ENCODE measurements at places on chromosomes 6 and 20.

DNA sequence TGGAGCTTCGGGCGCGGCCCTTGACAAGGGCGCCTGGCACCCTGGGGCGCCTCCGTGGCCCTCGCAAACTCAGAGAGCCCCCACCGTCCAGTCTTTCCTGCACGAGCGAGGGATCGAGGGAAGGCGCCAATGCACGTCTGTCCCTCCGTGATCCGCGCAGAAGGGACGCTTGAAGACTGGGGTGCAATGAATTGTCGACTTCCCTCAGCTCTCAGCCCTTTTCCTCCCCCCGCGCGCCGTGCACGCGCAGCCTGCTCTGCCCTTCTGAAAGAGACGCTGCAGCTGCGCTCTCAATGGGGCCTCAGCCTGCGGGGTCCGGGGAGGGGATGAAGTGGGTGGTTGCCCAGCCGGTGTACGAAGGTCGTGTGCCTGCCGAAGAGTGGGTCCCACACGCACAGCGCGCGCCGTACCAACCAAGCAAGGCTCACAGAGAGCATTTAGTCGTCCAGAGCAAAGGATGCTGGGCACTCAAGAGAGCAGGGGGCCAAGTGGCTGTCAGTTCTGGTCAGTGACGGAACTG, 5.5 kb upstream of the SOX4 start:
- DNase-seq: no peak

DNA sequence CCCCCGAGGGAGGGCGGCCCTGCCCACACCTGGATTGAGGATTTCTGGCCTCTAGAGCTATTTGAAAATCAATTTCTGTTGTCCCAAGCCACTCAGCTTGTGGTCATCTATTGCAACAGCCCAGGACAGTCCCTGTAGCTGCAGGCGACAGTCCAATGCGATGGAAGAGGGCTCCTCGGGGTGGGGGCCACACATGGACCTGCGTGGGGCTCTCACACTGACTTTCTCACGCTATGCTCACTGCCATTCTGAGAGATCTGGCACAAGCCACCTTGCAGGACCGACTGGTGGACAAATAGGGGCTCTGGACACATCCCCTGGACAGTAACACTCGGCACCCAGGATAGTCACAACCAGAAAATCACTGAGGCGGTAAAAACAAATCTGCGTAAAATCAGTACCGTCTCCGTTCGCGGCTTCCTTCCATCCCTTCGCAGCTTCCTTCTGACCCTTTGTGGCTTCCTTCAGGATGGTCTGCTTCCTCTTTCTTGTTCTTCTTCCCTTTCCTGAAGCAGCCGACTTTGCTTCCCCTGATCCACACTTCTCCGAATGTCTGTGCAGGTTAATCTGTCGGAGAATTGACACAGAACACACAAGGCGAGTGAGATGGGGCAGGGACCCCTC, 21.8 kb downstream of the CTCFL start:
- DNase-seq: no peak

DNA sequence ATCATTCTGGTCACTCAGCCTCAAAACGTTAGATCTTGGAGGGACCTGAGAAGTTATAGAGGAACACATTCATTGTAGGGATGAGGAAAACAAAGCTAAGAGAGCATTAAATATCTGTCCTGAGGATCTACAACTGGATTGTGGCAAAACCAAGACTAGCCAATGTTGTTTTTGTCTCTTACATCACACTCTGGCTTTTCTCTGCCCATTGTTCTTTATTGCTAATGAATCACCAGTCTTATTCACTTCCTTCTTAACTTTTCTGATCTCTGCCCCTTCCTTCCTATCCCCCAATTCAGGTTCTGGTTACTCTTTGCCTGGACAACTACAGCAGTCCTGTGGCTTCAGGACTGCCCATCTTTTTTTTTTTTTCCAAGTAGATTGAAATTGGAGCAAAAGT, 57.0 kb upstream of the PREP start:
- no peak for DNase-seq

DNA sequence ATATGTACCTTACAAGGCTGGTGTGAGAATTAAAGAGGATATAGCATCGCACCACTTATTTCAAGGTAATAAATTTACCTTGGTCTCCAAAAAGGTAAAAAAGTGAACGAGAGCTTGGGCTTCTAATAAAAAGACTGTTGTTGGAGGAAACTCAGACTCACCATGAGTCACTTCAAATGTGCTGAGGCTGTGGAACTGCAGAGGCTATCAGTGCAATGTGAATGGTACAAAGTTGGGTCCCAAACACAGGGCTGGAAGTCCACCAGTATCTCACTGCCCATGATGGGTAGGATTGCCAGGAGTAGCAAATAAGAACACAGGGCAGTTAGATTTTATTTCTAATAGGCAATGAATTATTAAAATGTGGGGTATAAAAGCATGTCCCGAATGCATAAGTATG, 200.6 kb downstream of the MAFB start:
- DNase-seq: no peak

GRCh38 chr6:45504947-45505346, 127.2 kb upstream of the SUPT3H start:
- no peak for DNase-seq

GRCh38 chr20:41497186-41497895, 120.8 kb downstream of the CHD6 start:
- DNase-seq: no peak

- no peak for DNase-seq
Measured at GRCh38 chr6:84065693-84066290, 32.2 kb downstream of the MRAP2 start.

DNA sequence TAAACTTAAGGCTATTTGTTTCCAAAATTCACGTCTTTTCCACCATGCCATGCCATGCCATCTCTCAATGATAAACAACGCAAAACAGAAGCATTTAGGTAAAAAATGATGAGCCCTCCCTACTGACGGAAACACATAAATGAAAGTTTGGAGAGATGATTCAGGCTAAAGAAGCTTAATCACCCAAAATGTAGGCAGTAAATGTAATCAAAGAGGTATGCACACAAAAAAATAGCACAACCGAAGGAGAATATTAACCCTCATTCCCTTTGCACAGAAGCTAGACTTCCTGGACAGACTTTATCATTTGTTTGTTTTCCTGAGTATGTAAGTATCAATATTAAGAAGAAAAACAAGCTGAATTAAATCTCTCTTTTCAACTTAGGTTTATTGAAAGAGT, 28.8 kb downstream of the DCDC2 start:
- DNase-seq: no peak

DNA sequence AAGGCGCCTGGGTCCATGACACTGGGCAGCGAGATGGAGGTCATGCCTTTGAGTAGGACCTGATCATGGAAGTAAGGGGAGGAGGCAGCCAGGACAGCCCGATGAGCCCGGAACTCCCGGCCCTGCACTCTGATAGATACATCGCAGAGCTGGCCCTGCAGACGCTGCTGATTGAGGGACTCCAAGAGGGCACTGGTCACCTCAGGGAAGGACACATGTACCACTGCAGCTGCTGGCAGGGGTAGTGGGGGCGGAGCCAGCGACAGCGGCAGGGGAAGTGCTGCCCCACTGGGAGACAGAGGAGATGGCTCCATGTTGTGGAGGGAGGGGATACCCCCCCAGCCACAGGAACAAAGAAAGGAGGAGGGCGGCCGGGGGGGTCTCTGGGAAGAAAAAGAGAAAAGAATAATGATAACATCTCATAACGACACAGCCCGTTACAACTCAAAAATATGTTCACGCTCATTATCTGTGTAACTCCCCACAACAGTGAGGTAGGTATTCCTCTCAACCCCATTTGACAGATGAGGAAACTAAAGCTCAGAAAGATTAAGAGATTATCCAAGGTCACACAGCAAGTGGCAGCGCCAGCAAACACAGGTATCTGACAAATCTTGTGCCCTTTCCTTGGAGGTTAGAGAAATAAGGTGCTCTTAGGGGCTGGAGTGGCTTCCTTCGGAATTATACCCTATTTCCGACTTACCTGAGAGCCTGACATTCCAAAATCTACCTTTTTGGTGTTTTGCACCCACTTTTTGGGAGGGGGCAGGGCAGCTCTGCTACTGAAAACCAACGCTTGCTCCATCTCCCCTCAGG, 733 bp downstream of the ZBTB22 start:
- DNase-seq: no peak

GRCh38 chr6:34132486-34133185, 13.3 kb downstream of the GRM4 start:
- DNase-seq: no peak

- no peak for DNase-seq
Measured at GRCh38 chr20:6038256-6038655, 15.6 kb downstream of the LRRN4 start.

DNA sequence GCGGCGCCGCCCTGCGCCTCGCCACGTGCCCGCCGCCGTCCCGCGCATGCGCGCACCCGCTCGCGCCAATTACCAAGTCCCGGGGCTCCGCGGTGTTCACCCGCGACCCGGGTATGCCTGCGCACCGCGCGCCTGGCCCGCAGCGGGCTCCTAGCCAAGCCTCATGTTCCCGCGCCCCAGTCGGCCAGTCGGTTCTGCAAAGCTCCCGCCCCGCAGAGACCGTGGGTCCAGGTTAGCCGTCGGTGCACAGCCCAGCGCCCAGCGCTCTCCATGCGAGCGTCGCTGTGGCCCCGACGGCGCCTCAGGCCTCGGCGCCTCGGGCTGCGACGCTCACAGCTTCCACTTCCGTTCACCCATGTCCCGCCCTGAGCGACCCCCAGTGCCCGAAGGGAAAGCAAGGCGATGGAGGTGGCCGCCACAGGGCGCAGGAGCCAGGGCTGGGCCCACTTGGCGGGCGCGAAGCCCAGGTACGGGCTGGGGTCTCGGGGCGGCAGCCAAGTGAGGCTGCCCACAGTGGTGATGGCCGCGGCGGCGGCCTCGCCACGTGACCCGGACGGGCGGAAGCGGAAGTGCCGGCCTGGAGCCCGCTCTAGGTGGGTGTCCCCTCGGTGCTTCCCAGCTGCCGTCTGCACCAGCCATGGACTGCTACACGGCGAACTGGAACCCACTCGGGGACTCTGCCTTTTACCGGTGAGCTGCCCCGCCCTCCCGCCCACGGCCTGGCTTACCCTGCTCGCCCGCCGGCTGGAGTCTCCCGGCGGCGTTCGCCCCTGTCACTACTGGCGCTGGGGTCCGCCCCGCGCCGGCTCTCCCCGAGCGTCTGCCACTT, at the start of the genes PCED1A and VPS16:
Gene PCED1A (minus strand): TSS at position 518 of the 829 bp plus-strand sequence. CDS start 743 bp downstream, outside the sequence.
Gene VPS16 (plus strand): TSS at position 608 of the 829 bp plus-strand sequence. CDS start 30 bp downstream, at position 638.
- DNase-seq: peak; percentile 84

DNA sequence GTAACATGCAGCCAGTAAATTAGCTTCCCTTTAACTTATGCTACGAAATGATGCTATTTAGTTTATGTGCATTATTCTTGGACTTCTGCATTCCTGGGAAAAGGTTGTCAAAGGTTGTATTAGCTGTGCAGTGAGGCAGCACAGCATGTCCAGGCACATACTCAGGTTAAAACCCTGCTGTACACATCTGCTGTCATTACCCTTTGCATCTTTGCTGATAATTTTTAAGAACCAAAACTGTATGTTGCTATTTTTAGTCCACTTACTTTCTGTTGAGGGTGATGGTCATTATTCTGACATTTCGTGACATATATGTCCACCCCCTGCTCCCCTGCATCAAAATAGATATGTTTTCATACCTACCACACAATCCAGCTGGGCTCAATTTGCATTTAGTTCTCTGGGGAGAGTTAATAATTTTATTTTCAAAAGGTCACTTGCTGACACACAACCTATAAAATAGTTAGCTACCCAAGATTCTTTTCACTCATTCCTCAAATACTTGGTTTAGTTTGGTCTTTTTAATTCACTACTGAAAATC, 142.5 kb upstream of the SPACA1 start:
- no peak for DNase-seq

- DNase-seq: no peak
Measured at GRCh38 chr6:88378639-88379038, 212.5 kb upstream of the CNR1 start.

DNA sequence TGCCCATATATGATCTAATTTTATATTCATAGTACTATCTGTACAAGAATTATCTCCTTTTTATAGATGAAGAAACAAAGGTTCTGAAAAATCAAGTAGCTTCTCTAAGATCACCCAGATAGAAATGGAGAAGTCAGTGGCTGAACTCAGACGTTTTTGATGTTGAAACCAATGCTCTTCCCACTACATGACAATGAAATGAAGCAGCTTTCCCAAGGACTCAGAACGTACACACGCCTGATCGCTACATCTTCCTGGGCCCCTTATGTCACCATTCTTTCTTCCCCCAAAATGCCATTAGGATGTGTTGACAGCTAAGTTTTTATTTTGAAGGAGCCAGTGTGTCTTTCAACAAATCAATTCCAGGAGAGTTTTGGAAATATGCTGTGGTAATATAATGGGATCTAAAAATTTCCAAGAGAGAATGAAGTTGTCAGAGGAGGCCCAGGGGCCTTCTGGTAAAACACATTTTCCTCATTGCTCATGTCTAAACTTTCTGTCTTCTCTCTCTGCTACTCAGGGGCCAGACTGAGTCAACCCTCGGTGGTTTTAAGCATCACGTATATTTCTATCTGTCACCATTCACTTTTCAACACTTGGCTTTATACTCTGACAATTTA, 98.1 kb upstream of the COL21A1 start:
- no peak for DNase-seq
